ENCODE measurements at places on chromosomes 2 and 18.

DNA sequence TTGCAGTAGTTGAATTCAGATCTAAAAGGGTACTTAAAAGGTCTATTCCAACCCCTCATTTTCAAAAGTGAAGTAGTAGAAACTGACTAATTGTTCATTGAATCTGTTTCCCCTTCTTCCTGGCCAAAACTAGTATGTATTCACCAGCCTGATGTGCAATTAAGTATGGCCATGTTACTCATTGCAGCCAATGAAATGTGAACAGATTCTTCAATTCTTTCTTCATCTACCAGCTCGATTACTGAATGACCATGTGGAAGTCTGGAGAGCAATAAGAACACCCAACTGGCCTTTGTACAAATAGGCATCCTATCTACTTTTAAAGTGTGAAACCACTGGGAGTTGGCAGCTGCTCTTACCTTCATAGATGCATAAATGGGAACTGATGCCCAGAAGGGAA is 449.0 kb upstream of the ID2 start:
- DNase-seq: no peak

GRCh38 chr2:239913636-239914417 is 111.3 kb downstream of the NDUFA10 start:
- no peak for DNase-seq

DNA sequence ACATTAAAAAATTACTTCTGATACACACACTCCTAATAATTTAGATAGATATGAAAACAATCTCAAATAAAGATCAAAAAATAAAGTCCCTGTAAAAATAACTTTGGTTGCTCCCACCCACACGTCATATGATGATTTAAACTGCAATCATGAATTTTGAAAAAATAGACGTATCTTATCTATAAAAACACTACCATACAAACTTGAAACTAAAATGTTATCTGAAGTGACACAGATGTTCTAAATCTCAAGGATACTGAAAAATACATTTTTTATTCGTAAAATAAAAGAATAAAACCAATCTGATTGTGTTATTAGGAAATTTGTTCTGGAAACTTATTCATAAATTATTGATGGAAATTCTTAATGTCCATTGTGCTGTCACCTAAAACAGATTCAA is 8.1 kb upstream of the BOLA3 start:
- no peak for DNase-seq

DNA sequence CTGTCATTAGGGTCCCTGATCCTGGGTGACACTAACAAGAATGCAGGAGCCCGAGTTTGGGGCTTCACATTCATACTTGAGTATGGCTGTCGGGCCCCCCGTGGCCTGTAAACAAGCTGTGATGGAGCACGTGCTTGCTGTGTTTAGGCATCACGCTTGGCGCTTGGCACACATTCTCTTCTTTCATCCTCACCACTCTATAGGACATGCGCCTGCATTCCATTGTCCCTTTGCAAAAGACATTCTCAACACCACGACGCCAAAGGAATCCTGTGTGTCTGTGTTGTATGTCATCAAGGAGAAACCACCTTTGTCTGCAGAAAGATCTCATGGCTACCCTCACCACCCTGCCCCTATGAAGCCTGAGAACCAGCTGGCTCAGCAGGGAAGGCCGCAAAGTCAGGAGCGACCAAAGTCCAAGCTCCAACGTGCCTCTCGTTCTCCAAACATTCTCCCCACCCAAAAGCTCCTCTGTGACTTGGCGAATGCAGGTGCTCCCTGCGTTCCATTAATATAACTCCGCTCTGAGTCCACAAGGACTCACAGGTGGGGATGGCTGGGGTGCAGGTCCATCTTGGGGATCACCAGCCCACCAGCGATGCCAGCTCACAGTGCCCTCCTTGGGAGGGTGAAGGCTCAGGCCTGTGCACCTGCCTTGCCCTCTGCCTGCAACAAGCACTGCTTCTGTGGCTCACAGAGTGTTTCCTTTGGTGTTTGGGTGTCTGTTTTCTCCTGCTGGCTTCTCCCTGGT is 6.2 kb upstream of the PER2 start:
- DNase-seq: no peak

GRCh38 chr2:120682654-120683053 is 53.0 kb upstream of the GLI2 start:
- DNase-seq: peak; percentile 38
